ENCODE measurements at places on chromosomes 1 and 21.

DNA sequence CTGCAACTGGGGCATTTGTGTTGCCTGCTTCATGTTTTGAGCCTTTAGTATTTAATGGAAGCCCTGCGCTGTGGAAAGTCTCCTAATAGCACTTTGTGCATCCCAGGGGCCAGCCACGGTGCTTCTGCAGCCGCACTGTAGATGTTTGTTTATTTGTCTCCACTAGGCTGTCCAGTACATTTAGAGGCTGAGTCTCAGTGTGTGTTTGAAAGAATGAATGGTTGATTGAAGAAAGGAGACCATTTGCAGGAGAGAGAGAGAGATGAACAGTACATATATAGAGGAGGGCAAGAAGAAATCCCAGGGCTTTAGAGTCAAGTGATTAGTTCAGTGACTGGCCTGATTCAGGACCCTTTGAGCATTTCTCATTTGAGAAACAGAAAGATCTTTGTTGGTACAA is 33.9 kb downstream of the MPZL1 start:
- no peak for DNase-seq

- DNase-seq: no peak
Observed at GRCh38 chr1:70458131-70458530, 47.1 kb downstream of the CTH start.

- DNase-seq: no peak
Observed at GRCh38 chr1:223657978-223658377, 7.5 kb downstream of the CAPN8 start.

GRCh38 chr1:232699814-232700213 is 69.9 kb upstream of the SIPA1L2 start:
- DNase-seq: no peak

DNA sequence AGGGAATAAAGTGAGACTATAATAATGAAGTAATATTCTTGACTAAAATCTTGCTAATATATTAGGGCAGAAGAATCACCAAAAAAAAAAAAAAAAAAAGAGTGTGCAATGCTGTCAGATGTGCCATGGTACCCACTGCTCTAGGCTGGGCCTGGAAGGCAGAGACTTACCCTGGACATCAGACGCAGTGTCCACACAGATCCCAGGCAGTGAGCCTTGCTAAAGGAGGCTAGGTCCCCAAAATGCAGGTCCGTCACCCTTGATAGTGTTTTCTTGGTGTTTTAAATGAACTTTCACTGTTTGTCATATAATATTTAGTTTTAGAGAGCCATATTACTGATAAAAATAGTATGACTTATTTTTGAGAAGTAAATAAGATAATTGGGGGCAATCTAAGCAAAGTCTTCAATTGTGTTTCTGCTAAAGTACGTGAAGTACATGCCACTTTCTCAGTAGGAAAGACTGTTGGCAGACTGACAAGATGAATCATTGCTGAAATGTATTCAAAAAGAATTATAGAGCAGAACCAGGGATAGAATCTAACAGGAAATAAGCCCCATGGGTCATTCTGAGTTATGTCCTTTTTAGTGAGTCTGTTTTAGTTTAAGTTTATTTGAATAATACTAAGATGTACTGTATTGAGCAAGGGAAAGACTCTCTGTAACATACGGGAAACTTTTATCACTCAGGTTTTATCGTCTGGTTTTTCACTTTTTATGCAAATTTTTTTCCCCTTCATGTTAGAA is 74.6 kb upstream of the PDC start:
- DNase-seq: no peak

- DNase-seq: no peak
Observed at GRCh38 chr1:198153103-198153502, 3.7 kb upstream of the NEK7 start.

DNA sequence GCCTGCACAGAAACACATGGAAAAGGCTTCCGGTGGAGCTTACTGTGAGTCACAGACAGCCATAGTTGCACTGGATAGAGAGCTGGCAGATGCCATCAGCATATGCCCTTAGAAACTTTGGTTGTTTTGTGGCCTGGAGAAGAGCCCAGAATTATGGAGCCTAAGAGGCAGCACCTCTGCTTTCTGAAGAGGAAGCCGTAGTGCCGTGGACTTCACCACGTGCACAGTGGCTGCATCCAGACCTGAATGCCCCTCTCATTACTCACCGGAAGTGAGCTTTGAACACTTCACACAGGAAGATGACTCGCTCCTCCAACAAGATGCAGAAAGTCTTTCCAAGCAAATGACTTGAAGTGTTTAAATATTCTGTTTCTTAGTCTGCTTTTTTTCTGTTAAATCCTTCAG is 28.4 kb downstream of the JUN start:
- DNase-seq: no peak

DNA sequence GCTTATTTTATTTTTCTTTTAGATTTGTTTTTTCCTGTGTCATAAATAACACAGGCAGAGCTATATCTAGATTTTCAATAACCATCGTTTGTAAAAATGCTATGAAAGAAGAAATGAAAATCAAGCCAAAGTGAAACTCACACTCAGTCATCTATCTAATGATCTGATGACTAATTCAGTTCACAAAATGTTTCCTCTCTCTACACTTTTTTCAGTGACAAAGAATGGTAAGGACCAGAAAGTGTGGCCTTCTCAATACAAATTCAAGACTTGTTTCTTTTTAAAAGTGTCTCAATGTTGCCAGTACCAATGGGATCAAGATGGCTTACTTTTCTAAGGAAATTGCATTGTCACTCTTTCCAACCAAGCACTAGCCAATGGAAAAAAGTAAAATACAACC is 282.8 kb upstream of the PKN2 start:
- no peak for DNase-seq

DNA sequence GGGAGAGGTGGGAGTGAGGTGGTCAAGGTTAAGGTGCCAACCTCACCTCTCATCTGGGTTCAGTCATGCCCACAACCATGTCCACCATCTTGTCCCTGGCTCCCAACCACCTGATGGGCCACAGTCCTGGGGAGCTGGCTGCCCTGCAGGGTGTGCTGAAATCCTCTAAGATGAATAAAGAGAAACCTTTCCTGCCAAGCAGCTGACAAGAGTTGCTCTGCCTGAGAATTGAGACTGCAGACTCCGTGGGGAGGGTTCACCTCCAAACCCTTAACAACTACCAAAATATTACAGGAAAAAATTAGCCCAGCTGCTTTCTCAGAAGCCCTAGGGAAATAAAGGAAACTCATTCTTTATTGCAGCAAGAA is 15.2 kb upstream of the FGR start:
- DNase-seq: no peak

GRCh38 chr1:112605633-112606327 is 13.2 kb downstream of the ST7L start:
- DNase-seq: no peak

- DNase-seq: peak; percentile 68
Observed at GRCh38 chr1:35564037-35564883, 6.7 kb downstream of the NCDN start.

GRCh38 chr1:209862391-209863356 is 34.9 kb downstream of the UTP25 start:
- DNase-seq: no peak

Measured in naive B cell (primary cell).